ENCODE measurements at places on chromosomes 7 and 10.

DNA sequence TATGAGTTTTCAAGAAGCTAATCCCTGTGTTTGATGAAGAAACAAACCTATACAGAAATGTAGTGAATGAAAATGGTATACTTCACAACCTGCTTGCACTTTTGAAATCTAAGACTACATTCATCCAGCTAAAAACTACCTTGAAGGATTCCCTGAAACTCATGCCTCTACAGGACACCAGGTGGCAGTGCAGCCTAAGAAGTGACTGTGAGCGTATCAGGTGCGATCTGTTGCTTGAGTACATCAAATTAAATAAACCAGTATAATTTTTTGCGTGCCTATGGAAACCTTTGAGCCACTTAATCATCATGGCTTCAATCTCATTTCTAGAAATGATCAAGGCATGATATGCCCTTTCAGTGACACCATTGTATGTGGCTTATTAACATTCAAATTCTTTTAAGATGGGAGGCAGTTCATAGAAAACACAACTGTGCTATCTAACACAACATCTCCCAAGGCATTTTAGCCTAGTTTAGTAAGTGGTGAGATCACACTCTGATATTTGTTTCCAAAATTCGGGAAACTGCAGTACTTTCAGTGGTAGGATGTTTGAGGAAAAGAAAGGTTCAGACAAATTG lies 57.4 kb downstream of the PPP1R17 start:
- peak; percentile 79 for DNase-seq

DNA sequence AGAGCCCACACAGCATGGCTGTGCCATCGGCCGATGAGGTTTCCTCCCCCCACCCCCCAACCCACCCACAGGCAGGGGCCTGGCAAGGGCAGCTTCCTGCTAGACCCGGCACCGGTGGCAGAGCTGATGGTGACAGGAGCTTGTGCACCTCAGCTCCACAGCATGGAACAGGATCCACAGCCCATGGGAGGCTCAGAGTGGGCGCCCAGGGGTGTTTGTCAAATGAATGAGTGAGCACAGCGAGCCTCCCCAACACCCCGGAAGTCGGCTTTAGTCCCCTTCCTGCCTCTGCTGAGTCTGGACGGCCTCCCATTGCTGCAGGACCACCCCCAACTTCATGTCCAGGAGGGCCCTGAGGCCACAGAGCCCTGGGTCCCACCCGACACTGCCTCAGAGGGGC lies 68.9 kb downstream of the PDGFA start:
- no peak for DNase-seq

DNA sequence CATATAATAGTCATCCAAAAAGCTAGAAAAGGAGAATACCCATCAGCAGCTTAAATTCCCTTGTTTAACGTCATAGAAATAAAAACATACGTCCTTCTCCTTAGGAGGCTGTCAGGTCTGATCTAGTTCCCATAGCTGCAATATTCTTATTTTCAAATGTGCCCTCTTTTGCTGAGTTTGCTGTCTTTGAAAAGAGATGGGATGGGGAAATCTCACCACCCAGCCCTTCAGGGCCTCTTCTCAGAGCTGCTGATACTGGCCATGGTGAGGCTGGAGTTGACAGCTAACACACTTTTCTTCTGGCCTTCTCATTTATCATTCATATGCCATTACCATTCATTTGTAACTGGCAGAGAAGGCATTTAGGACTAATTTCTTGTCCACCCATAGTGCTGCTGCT lies 5.1 kb upstream of the PCGF5 start:
- no peak for DNase-seq

DNA sequence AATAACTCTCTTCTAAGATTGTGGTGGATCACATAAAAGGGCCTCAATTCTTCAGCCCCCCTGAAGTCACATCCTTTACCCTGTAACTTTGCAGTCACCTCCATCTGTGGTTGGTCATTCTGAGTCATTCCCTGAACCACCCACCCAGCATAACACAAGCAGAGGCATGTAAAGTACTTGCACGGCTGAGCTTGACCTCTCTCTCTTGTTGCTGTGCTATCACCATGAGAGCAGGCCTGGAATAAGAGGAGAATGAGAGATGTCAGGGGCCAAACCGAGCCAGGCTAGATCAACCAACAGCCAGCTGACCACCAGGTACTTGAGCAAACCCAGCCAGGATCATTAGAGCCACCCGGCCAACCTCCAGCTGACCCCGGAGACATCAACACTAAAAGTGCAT lies 13.5 kb upstream of the STK17A start:
- DNase-seq, result no peak

DNA sequence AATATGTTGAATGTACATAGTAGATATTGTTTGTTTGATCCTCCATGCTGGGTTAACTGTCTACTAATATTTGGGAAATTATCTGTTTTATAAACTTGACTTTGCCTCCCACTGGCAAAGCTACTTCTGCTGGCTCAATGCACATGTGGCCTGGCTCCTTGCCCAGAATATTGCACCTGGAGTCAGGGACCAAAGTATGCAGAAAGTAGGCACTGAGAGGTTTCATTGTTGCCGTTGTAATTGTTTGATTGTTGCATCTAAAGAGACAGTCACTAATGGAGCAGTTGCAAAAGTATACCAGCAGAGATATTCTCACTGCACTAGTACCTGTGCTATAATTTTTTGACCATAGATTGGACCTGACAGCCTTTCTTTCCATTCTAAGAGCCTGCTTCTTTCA lies 137.8 kb upstream of the CNTNAP2 start:
- no peak for DNase-seq

- DNase-seq, result no peak
Observed at GRCh38 chr10:124512040-124512428, 50.4 kb downstream of the LHPP start.

DNA sequence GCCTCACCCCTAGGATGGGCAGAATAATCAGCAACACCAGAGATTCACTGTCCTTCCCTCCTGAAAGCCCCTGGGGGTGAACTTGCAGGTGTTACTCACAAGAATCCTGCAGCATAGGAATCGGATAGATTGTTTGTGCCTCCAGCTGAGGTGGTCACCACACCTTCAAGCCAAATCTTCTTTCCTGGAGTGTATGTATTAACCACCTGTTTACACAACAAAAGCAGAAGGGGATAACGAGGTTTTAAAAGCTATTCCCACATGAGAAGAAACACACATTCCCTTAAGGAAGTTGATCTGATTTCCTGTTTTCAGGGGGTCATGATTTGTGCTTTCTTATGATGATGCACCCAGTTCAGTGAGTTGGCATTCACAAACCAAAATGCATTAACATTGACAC lies 173.8 kb upstream of the HPS1 start:
- DNase-seq, result no peak

- no peak for DNase-seq
Observed at GRCh38 chr7:40656349-40656748, 521.5 kb downstream of the SUGCT start.

GRCh38 chr7:41098402-41098801 lies 604.5 kb downstream of the INHBA start:
- DNase-seq, result peak; percentile 14

DNA sequence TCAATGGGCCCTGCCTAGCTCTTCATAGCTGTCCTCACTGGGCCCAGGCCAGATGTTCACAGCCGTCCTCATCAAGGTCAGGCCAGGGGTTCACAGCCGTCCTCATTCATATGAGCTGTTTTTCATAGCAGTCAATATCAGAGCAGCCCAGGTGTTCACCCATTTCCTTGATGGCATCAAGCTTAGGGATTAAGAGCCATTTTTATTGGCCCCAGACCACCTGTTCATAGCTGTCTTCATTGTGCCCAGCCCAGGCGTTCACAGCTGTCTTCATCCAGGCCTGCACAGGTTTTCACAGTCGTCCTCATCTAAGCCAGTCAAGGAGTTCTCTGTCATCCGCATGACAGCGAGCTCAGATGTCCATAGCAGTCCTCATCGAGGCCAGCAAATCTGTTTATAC lies 9.4 kb downstream of the FRG2B start:
- DNase-seq, result no peak

- DNase-seq, result no peak
Observed at GRCh38 chr10:103822107-103822716, 33.2 kb downstream of the SH3PXD2A start.

DNA sequence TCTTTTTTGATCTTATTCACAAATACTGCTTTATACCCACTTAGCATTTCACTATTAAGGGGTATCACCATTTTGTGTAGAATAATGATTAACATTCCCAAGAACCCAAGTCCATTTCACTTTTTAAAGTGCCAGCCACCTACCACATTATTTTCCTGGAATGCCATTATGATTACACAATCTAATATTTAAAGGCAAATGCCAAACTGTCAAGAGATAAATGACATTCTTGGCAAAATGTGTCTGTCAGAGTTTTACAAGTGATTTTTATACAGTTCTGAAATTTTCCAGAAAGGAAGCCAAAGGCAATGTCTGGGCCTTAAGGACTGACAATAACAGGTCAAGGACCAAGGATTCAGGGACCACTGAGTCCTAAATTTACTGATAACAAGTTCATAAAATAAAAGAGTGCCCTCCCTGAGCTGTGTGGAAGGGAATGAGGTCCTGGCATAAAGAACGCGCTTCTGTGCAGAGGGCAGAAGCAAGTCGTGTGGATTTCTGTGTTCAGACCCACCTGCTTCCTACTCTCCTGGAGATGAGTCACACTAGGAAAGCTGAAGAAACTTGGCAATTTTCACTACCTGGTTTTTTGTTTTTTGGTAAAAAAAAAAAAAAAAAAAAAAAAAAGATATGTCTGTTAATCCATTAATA lies 66.5 kb downstream of the UBE2H start:
- DNase-seq, result no peak

GRCh38 chr7:18302097-18302496 lies 193.5 kb upstream of the HDAC9 start:
- DNase-seq, result no peak

DNA sequence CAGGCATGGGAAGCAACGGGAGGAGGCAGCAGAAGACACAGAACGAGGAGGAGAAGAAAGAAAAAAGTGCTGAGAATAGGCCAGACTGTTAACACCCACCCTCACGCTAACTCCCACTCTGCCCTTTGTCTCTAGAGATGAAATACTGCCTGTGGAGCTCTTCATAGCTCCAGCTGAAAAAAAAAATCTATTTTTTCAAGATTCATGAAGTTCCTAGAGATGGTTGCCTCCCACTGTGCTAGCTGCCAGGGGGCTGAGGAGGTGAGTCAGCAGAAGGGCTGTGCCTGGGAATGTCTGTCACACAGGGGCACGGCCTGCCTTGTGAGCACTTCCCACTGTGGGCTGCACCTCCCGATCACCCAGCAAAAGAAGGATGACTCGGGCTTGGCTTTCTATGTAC lies 144.5 kb downstream of the RNF216 start:
- DNase-seq, result no peak

- DNase-seq, result no peak
Observed at GRCh38 chr7:152870106-152870693, 110.6 kb downstream of the ACTR3B start.

GRCh38 chr10:94630017-94630688 lies 53.4 kb upstream of the CYP2C18 start:
- DNase-seq, result peak; percentile 66

GRCh38 chr10:122199070-122199469 lies 72.0 kb upstream of the BTBD16 start:
- DNase-seq, result no peak

- DNase-seq, result no peak
Observed at GRCh38 chr7:23254051-23254681, 7.6 kb downstream of the GPNMB start.

DNA sequence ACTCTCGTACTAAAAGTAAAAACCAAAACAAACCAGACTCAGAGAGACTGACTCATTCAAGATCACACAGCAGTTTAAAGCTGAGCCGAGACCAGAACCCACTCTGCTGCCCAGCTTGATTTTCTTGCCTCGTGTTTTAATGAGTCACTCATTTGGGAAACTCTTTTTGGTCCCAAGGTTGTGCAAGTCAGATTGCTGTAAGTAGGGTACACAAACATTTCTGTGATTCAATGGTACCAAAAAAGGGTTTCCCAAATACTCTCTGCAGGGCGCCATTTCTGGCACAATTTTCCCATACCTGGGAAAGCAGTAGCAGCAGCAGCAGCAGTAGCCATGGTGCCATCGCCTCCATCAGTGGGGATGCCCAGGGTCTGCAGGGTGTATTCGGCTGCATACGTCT lies 69.9 kb downstream of the ASAH2B start:
- no peak for DNase-seq

DNA sequence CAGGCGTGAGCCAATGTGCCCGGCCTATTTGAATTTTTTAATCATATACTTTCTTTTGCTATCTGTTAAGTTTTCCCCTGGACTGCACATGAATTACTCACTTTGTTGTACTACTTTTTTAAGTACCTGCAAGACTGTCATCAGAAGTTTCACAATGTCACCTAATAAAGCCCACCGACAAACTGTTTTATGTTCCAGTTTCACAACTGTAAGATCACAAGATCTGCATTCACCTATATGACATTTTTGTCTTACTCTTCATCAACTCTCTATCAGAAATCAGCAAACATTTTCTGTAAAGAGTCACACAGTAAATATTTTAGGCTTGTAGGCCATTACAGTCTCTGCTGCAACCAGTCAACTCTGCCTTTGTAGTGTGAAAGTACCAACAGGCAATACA lies 88.5 kb downstream of the ZNF33B start:
- DNase-seq, result no peak

- no peak for DNase-seq
Observed at GRCh38 chr10:62170732-62171131, 97.9 kb downstream of the RTKN2 start.

GRCh38 chr10:921471-922414 lies 9.8 kb downstream of the LARP4B start:
- no peak for DNase-seq

GRCh38 chr7:73988197-73988596 lies 39.8 kb upstream of the ELN start:
- DNase-seq, result no peak

DNA sequence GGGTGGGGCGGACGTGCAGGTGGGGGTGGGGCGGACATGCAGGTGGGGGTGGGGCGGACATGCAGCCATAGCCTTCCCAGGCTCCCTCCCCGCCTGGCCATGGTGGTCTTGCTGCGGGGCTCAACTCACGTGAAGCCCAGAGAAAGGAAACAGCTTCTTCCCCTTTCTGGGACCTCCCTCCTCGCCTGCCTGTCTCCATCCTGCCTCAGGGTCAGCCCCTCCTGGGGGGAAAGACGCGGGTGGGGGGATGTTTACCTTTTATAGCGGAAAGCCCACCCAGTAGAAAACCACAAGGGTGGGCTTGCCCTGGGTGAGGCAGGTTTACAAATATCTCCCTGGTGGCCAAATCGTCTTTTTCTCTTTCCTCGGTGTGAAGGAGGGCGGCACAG lies 520.0 kb downstream of the GLRX3 start:
- DNase-seq, result no peak

GRCh38 chr10:113131613-113132261 lies 181.7 kb downstream of the TCF7L2 start:
- no peak for DNase-seq

GRCh38 chr7:79553811-79554555 lies 100.5 kb upstream of the MAGI2 start:
- no peak for DNase-seq

DNA sequence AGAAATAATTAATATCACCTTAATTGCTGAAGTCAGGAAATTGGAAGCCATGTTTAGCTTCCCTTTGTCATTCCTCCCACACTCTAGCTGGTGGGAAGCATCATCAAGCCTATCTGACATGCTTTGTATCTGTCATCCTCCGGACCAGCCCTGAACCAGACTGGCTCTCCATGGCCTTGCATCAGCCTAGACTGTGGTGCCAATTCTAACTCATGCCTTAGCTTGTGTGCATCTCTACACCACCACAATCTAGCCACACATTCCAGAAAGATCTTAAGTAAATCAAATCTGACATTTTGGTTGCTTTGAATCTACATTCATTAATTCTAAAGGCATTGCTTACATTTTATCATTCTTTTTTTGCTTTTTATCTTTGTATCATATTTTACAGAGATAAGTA lies 196.4 kb upstream of the VSTM2A start:
- no peak for DNase-seq

- peak; percentile 65 for DNase-seq
Observed at GRCh38 chr7:89623018-89623672, 531.1 kb upstream of the STEAP1 start.

Measured in NCI-H82 (cell line).